ENCODE measurements at places on chromosomes 1 and 21.

DNA sequence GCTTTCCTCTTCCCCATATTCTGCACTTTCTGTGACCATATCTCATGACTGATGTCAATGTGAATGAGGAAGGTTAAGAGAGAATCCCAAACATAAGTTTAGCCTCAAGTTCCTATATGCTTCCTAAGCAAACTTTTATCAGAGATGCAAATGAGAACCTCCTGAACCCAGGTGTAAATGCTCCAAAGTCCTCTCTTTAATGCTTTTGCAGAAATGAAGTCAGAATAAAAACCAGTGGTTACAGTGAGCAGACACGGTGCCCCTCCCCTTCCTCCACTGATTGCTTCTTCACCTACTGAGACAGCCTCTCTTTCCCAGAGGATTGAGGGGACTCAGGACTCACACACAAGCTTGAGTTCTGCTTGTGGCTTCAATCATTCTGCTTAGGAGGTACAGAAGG, 11.6 kb upstream of the PIGC start:
- no peak for DNase-seq

- DNase-seq, result no peak
These were observed 159.2 kb downstream of the APP start for GRCh38 chr21:26011292-26011940.

- DNase-seq, result peak; percentile 38
These were observed 23.8 kb downstream of the TSEN15 start for GRCh38 chr1:184075055-184076029.

DNA sequence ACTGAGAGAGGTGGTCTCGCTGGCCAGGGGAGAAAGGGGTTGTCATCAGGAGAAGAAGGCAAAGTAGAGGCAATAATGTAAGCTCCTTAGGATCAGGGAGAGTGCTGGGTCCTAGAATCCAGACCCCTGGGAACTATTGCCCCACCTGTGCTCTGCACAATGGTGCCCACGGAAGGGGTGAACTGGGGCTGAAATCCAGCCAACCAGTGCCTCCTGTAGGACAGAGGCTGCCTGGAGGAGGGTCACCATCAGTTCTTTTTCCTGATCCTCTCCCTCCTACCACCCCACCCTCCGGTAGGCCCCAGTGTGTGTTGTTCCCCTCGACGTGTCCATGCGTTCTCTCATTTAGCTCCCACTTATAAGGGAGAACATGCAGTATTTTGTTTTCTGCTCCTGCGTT, 52.9 kb upstream of the ATP2B4 start:
- no peak for DNase-seq

GRCh38 chr1:96292141-96292540, 429.4 kb upstream of the PTBP2 start:
- DNase-seq, result no peak

GRCh38 chr1:197042676-197043341, 24.3 kb downstream of the F13B start:
- no peak for DNase-seq

DNA sequence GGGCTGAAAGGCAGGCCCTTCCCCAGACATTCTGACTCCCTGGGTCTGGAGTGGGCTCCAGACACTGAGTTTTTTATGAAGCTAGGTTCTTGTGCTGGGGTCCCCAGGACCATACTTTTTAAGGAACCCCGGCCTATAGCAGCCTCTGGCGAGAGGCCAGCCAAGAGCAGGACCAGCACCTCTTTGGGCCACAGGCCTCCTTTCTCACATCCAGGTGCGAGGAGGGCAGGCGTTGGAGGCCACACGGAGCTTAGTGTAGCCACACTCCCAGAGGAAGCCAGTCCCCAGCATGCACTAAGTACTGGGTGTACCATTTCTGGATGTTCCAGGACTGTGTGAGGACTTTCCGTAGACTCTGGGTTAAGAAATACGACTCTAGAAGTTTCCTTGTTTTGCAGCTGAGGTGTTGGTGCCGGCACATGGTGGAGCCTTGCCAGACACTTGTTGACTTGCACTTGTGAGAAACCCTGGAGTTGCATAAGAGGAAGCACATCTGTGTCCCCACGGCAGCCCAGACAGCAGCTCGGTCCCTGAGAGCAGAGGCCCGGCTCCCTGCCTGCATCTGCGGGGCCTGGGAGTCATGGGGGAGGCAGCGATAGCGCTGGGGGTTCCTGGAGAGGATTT, 122.2 kb upstream of the VAMP3 start:
- DNase-seq, result no peak

GRCh38 chr1:205812271-205812877, 624 bp downstream of the SLC41A1 start:
- DNase-seq, result no peak

GRCh38 chr1:156559797-156560385, 12.5 kb downstream of the IQGAP3 start:
- DNase-seq, result no peak

- no peak for DNase-seq
These were observed 1.4 kb downstream of the TIPRL start for GRCh38 chr1:168180148-168180524.

- DNase-seq, result no peak
These were observed 18.6 kb upstream of the PDZK1IP1 start for GRCh38 chr1:47208374-47208850.

DNA sequence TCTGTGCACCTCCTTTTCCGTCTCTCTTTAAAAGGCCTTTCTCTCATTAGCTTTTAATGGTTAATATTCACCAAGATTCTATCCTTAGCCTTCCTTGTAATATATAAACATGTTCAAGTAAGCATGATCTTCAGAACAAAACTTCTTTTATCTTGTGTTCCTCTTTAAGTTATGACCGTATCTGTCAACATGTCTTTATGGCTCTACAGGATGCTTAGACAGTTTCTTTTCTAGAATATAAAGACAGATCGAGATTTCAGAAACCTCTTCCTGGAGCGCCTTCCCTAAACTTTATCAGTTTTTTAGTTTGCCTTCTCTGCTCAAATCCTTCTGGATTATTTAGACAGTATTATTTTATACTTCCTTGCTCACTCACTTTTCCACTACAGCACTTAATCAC, 7.2 kb downstream of the RO60 start:
- DNase-seq, result no peak

DNA sequence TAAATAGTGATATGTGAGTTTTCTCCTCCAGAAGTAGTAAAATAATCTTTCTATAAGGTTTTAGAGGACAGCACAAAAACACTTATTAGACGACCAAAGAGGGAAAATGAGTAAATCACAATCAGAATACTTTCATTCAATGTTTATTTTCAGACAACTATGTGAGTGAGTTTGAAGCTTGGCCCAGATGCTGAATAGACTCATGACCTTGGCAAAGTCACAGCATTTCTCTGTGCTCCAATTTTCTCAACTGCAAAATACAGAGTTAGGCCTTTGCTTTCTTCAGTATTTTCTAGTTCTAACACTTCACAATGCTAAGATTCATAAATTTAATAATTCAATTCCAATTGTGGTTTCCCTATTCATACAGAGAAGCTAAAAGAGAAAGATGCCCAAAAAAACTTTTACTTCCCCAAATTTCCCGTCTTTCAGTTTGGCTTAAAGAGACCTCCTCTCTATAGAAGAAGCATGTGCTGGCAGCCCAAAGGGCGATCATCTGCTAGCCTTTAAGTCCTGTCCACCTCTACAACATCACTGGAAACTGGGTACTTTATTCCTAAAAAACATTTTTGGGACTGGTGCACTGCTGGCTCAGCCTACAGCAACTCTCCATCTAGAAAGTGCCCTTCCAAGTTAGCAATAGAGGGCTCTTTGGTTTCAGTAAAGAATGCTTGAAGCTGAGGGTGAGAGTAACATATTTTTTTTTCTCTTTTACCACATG, 116.8 kb upstream of the GORAB start:
- DNase-seq, result no peak

DNA sequence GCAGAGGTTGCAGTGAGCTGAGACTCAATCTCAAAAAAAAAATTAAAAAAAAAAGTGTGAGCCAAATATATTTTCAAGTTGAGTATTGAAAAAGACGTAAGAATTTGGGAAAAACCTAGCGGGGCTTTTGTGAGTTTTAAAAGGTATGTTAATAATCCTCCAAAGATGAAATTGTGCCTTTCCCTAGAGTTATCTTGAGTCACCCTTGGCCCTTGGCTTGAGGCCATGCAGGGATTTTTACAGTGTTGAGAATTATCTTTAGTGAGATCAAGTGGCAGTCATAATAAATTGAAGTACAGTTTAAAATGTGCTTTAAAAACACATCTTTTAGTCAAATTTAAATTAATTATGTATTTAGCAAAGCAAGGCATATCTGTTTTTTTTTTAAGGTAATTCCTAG, 32.7 kb downstream of the PPP2R5A start:
- DNase-seq, result no peak

- DNase-seq, result no peak
These were observed 254.8 kb downstream of the LMO4 start for GRCh38 chr1:87583459-87583858.

GRCh38 chr1:204572923-204573922, 57.0 kb downstream of the MDM4 start:
- no peak for DNase-seq

- DNase-seq, result no peak
These were observed 14.0 kb downstream of the NAV1 start for GRCh38 chr1:201552941-201553351.

DNA sequence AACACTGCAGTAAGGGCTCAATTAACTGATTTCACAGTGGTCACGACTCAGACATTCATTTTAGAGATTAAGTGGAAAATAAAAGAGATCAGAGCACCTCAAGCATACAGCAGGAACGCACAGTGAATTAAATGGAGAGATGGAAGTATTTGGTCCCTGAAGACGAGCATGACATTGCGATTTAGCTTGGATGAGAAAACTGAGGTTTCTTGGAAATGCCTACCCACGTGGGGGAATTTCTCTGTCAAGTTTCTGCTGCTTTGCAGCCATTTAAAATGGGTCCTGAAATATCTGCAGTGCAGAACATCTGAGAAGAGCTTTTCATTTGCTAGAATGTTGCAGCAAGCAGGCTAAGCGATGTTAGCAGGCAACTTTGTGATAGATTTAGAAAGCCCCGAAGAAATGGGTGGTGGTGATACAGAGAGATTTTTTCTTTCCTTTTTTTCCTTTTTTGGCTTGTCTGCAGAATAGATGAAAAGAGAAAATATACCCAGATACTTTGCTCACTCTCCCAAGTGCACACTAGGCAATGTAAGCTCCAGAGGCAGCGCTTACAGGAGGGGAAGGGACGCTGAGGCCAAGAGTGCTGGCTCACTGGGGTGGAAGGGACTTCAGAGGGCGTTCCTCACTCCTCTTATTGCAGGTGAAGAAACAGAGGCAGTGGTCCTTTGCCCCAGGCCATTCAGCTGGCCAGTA, 258.0 kb downstream of the KCNJ6 start:
- no peak for DNase-seq

DNA sequence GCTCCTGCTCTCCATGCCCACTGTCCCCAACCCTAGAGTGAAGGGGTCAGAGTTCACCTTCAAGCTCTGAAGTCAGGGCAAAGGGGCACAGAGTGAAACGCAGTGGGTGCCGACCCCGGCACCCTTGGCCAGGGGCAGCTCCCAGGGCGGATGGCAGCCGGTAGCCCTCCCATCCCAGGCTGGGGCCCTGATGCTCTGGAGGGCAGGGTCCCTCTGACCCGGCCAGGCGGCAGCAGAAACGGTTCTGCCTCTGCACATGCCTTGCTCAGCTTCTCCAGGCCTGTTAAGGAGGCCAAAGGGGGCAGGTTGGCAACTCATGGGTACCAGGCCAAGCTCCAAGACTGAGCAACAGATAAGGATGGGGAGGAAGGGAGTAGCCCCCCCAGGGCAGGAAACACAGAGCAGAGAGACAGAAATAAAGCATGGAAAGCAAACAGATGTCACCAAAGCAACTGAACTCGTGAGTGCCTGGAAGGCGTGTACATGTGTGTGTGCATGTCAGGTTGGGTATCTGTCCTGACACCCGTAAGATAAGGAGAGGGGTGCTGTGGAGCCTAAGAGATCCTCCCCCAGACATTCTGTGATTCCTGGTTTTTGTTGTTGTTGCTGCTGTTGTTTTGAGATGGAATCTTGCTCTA, 112.3 kb upstream of the IFFO2 start:
- no peak for DNase-seq

GRCh38 chr1:234889643-234890042, 239.0 kb downstream of the TOMM20 start:
- DNase-seq, result no peak

DNA sequence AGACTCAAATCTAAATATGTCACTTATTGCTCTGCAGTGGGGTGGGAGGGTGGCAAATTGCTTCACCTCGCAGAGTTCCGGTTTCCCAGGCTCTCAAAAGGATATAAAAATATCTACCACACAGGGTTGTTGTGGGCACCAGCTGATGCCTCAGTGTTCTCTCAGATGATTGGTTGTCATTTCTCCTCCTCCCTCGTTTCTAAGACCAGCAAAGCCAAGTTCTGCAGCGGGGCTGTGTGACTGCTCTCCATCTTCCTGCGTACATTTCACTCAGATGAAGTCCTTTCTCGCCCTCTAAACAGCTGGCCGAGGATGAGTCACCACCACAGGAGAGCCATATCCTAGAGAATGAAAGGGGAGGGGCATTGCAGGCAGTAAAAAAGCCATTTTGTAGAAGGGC, 35.0 kb upstream of the VWA5B1 start:
- no peak for DNase-seq

DNA sequence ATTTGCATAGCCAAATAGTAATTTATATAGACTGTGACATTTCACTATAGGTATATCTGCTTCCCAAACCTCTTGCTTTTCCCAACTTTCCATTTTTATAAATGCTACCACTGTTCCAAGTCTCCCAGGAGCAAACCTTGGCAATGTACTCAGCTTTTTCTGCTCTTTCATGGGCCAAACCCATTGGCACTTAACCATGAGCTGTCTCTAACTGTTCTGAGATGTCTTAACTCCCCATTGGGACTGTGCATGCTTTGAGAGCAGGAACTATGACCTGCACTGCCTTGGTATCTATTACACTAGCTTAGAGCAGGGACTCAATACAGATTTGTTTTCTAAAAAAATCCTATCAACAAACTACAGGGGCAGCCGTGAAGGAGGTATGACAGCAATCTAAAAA, 22.5 kb upstream of the KHDRBS1 start:
- DNase-seq, result no peak

DNA sequence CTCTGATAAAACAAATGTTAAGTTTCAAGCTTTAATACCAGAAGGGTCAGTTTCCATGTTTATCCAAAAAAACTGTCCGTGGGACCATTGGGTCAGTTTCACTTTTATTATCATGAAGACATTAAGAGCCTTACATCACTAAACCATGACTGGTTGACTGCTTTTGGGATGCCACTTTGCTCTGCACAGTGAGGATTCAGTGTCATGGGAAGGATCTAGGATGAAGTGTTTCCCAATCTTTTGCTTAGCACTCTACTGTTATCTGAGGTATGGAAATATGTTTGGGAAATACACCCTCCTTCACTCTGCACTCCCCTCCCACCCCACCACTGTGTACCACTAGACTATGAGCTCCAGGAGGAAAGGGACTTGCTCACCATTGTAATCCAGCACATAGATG, 16.3 kb downstream of the RPS6KC1 start:
- no peak for DNase-seq
